ENCODE measurements at places on chromosomes 4 and X. TPM values are rescaled to one million over a fixed set of nuclear protein-coding genes. Genes with fewer than 3 reads are reported as not detected.

MTMR8 gene
- total RNA-seq = 2.1 TPM

AKAP14 gene
- total RNA-seq = not detected

DCUN1D4 gene
- 62.1 TPM for total RNA-seq

SUPT20HL1 gene
- not detected for total RNA-seq

TAB3 gene
- 23.3 TPM for total RNA-seq

AMTN gene
- total RNA-seq = not detected

SPIN4 gene
- 8.3 TPM for total RNA-seq

LANCL3 gene
- 0.93 TPM for total RNA-seq

TRIM60 gene
- total RNA-seq = not detected

ZNF185 gene
- total RNA-seq = 29.1 TPM

MAMLD1 gene
- 2.3 TPM for total RNA-seq

KLB gene
- under 0.01 TPM for total RNA-seq

CXCL6 gene
- total RNA-seq = 2.9 TPM

SPANXA2 gene
- total RNA-seq = not detected

ADH6 gene
- not detected for total RNA-seq

All from thoracic aorta endothelial cell (primary cell).